ENCODE measurements at places on chromosomes 7 and 10.
A peak's percentile ranks its signal among the peaks of the same experiment; 100 is the strongest.

DNA sequence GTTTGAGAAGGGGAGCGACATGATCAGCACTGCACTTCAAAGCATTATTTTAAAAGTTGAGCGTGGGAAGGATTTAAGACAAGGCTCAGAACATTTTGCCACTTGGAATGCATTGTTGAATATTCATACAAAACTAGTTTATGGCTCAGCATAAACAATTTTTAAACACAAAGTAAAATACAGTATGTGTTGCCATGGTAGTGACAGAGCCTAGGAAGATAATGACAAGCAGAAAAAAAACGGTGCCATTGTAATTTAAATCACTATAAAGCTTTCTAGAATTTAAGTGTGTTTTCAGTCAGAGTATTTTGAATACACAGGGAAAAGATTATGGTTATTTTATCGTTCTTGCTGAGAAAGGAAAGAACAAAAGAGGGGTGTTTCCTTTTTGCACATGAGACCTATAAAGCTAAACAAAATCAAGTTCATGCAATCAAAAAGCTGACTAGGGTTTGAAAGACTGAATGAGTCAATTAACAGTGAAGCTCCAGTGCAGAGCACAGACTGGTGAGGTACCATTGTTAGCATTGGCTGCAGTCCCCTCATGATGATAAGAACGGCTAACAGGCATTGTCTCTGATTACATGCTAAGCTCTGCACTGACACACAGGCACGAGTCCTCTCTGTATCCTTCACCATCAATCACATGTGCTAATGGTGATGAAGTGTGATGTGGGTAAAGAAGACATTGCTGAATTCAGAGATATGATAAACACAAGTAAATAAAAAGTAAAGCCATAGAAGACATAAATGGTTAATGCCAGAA is 181.9 kb upstream of the VSTM2A start:
- no peak for DNase-seq

- DNase-seq = no peak
Observed at GRCh38 chr10:89373916-89374711, 3.7 kb upstream of the IFIT1B start.

- DNase-seq = no peak
Observed at GRCh38 chr10:5089865-5090264, 4.3 kb upstream of the AKR1C3 start.

DNA sequence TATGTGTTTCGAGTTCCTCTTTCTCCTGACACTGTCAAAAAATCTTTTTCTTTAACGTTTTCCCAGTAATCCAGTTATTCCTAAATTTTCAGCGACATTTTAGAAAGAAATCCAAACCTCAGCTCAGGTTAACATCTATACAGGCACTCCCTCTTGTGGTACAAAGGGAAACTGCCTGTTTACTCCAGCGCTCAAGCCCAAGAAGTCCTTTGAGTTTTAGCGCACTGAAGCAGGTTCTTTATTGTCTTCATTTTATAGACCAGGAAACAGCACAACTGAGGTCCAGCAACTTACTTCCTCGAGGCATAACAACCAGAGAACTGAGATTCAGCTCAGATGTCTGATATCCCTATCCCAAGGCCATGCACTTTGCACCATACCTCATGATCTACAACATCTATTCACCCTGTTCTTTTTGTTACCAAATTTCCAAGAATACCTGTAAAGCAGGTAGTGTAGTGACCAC is 287.2 kb upstream of the MKLN1 start:
- peak; percentile 66 for DNase-seq

DNA sequence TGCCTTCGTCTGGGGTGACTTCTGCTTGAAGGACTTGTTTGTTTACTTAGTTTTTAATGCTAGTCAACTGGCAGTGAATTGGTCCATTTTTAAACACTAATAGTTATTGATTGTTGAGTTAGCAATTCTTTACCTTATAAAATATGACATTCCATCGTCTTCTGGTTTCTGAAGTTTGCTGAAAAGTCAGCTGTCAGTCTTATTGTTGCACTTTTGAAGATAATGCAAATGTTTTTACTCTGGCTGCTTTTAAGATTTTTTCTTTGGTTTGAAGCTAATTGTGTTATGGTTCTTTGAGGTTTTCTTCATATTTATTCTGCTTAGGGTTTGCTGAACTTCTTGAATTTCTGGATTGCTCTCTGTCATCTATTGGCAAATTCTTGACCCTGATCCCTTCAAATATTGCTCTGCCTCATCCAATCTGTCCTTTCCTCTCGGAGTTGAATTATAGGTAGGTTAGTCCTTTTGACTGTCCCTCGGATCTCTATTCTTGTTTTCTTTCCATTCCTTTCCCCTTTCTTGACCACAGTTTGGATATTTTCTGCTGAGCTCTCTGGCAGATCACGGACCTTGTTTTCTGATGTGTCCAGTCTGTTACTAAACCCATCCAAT is 24.2 kb downstream of the MGMT start:
- DNase-seq = no peak

GRCh38 chr10:79070081-79070605 is 1.4 kb downstream of the ZMIZ1 start:
- DNase-seq = peak; percentile 67

- no peak for DNase-seq
Observed at GRCh38 chr7:14228341-14228740, 238.9 kb upstream of the ETV1 start.

GRCh38 chr7:26629696-26630095 is 234.7 kb downstream of the SKAP2 start:
- no peak for DNase-seq

DNA sequence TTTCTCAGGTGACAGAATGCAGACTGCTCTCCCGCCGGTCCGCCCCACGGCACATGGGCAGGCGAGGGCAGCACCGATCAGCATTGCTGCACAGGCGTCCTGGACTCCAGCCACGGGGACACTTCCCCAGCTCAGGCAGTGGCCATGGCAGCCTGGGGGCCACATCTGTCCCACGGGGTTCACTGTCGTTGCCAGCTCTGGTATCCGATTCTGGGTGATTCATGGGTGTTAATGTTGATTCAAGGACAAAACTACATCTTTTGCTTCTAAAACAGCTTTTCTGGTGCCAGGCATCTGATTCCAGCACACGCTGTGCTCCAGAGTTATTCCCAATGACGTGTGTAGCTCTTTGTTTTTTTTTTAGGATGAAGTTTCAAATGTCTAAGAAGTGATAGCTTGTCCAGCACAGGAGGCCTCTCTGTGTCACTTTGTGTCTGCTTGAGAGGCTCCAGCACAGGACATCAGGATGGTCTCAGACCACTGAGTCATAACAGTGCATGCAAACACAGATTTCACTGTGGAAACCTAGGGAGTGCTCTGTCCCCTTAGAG is 218.0 kb downstream of the WDR37 start:
- DNase-seq = no peak

- DNase-seq = peak; percentile 42
Observed at GRCh38 chr7:149774237-149775175, 1.1 kb upstream of the ZNF467 start.

DNA sequence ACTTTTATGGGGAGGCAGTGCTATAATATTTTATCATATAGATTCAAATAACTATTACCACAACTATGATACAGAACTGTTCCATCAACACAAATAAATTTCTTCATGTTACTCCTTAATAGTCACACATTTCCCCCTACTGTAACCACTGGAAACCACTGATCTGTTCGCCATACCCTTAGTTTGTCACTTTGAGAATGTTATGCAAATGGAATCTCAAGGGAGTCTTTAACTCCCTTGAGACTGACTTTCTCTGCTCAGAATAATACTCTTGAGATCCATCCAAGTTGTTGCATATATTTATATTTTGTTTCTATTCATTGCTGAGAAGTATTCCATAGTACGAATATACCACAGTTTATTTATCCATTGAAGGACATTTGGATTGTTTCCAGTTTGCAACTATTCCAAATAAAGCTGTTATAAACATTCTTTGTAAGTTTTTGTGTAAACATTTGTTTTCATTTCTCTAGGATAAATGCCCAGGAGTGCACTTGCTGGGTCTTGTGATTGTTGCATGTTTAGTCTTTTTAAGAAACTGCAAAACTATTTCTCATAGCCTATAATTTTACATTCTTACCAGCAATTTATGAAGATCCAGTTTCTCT is 19.7 kb upstream of the PON2 start:
- DNase-seq = no peak

GRCh38 chr10:11517150-11517549 is 94.3 kb downstream of the USP6NL start:
- no peak for DNase-seq

DNA sequence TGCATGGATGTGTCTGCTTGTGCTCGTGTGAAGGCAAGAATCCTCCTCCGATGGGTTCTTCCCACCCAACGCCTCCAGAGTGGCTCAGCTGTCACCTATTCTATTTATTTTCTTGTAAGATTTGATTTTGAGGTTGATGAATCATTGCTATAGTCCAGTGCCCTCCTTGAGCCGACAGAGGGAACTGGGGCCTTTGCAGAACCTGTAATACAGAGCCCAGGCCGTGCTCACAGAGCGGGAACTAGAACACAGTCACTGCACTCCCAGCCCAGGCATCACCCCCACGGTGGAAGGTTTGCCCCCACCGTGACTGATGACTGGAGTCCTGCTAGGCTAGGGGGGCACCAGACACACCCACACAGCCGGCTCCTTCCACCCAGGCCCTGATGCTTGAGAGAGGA is 2.0 kb downstream of the RARRES2 start:
- no peak for DNase-seq
